Lung microvascular endothelial cell (primary cell): ENCODE measurements at places on chromosomes 13 and 19. TPM values are rescaled to one million over a fixed set of nuclear protein-coding genes. Genes with fewer than 3 reads are reported as not detected.

GRCh38 chr13:76523740-76524340 is 362.4 kb downstream of the KCTD12 start:
- DNase-seq, result no peak

GRCh38 chr19:39341129-39341718 is 997 bp upstream of the SAMD4B start:
- DNase-seq, result no peak

GRCh38 chr13:40316301-40316700 is 350.1 kb downstream of the FOXO1 start:
- no peak for DNase-seq

- peak; percentile 28 for DNase-seq
These were observed 1968.9 kb downstream of the PCDH9 start for GRCh38 chr13:65260946-65261891.

GRCh38 chr13:98506322-98506721 is 70.6 kb downstream of the STK24 start:
- no peak for DNase-seq

DNA sequence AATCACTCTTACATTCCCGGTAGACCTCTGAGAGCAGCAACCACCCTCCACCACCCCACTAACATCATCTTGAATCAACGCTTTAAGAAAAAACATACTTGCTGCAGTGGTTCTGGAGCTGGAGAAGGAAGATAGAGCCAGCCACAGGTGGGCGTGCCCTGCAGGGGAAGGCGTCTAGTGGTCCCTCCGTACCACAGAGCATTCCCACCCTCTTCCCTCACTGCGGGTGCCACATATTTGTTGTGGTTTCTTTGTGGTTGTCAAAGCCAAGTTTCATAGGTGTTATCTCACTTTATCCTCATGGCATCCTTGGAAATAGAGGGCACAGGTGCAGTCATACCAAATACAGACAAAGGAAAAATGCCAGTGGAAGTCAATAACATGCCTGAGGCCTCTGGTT is 22.2 kb downstream of the COL4A2 start:
- DNase-seq, result no peak

GRCh38 chr13:33775339-33776108 is 42.4 kb upstream of the RFC3 start:
- DNase-seq, result no peak

- DNase-seq, result no peak
These were observed 14.6 kb downstream of the ACER1 start for GRCh38 chr19:6318772-6319171.

DNA sequence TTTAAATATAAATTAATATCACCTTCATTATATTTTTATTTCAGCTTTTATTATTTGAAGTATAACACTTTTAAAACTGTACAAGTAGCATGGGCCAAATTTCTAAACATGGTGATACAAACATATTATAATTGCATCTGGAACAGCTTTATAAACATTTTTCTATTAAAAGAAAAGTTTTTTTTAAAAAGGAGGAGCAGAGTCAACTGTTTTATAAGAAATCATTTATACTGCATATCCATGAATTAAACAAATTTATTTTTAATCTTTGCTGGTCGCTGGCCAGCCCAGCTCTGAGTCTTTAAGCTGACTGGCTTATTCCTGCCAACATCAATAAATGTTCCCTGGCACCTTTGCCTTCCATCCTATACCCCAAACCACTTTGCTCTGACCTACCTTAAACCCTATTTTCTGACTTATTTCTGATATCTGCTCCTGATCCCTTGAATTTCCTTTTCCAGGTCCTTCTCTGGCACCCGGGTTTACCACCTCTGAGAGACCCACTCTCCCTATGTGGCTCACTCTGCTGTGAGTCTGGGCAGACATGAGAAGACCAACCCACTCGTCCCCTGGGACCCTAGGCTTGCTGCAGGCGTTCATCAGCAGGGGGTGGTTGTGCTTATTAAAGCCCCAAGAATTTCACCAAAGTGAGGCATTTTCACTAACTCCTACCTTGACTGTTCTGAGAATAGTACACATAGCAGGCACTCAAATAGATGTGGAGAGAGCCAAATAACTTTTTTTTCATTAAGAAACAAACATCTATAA is 220.3 kb downstream of the KLF12 start:
- no peak for DNase-seq

GRCh38 chr13:75334634-75335447 is 147.1 kb downstream of the TBC1D4 start:
- DNase-seq, result no peak

DNA sequence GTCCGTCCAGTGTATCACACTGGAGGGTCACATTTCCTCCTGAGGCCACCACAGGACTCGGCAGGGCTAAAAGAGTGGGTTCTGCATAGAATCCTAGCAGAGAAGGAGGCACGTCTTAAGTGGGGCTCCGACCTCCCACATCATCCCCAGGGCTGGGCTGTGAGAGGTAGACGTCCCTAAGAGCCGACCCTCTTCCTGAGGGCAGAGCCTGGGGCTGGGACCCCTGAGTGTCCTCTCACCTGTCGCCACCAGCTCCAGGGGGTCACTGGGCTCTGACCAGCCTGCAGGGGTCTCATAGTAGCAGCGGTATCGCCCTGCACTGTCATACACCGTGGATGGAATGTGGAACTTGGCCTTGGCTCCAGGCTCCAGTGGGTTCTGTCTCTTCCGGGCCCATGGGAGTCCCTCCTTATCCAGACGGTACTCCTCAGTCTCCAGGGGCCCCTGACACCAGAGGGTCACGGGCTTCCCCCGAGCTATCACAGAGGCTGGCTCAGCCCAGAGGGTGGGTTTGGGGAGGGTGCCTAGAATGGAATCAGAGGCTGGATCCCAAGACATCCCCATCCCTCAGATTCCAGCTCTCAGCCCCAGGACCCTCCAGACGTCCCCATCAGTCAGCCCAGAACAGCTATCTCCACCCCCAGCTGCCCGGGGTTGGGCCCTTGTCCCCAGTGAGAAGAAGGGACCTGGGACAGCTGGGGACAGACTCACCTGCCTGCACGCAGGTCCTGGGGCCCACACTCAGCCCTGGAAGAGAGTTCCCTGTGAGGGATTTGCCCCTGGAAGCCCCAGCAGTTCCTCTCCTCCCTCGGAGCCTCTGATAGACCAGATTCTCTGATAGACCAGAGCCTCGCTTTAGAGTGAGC is 590 bp downstream of the LILRB5 start:
- DNase-seq, result no peak

DNA sequence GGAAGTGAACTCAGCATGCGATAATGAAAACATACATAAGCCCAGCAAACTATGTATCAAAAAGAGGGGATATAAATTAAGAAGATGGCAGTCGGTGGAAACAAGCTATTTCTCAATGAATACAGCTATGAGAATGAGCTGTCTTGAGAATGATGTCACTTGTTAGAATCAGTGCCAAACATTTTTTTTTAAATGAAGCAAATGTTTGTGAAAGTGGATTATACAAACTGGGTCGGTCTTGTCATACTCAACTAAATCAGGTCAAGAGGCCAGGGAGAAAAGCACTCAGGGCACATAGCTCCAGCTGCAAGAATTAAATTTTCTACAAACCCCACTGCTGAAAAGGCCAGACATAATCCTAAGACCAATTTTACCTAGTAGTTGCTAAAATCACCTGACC is 1048.4 kb downstream of the SLITRK1 start:
- DNase-seq, result no peak

GRCh38 chr19:52691215-52691610 is 43.6 kb downstream of the ZNF611 start:
- no peak for DNase-seq

DNA sequence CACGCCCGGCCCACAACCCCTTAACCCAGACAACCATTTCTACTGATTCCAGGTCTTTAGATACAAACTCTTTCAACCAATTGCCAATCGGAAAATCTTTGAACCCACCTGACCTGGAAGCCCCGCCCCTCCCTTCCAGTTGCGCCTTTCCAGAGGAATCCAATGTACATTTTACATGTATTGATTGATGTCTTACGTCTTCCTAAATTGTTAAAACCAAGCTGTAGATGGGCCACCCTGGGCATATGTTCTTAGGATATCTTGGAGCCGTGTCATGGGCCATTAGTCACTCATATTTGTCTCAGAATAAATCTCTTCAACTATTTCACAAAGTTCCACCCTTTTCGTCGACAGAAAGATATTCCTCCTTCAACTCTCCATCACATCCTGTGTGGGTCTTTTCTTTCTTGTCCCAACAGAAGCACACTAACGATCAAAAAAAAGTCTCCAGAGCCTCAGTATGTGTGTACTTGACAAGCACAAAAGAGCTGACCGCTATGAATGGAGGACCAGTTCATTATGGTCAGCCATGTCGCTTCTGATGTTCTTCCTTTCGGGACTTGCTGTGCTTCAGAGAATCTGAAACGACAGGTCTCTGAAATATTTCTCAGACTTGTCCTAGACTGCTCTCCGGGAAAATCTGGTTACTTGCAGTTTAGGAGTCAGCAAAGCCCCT is 601 bp upstream of the ZNF749 start:
- DNase-seq, result no peak

- DNase-seq, result no peak
These were observed 85.9 kb downstream of the KDM4B start for GRCh38 chr19:5054551-5055456.

DNA sequence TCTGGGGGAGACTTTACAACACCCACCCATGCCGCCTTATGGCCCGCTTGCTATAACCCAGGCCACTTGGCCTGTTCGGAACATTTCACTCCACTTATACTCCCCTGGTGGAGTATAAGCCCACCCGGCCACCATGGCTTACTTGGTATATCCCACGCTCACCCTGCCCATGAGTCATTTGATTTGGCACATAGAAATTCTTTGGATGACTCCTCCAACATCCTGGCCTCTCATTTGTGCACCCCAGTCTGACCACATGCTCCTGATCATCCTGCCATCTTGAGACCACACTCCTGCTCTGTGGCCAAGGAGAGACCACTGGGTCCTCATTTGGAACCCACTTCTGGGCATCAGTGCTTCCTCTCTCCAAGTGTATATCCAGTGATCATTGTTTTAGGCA is 5.2 kb downstream of the SPACA6 start:
- no peak for DNase-seq

- no peak for DNase-seq
These were observed 58.3 kb downstream of the RAB20 start for GRCh38 chr13:110503037-110503901.

DNA sequence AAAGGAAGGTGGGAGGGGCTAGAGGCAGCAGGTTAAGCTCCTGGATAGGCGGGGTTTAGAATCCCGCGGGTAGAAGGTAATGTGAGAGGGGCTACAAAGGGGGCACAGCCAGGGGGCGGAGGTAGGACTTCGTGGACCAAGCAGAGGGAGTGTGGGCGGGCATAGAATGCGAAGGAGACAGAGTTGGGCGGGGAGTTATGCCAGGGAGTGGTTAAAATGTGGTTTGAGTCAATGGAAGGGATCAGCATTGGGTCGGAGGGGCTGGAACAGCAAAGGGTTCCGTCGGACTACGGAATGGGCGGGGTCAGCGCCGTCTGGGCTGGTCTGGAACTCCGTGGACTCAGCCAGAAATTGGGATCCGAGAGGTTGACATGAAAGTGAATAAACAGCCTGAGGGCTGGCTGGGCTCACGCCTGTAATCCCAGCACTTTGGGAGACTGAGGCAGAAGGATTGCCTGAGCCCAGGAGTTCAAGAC is 3.0 kb downstream of the LTBP4 start:
- DNase-seq, result no peak

DNA sequence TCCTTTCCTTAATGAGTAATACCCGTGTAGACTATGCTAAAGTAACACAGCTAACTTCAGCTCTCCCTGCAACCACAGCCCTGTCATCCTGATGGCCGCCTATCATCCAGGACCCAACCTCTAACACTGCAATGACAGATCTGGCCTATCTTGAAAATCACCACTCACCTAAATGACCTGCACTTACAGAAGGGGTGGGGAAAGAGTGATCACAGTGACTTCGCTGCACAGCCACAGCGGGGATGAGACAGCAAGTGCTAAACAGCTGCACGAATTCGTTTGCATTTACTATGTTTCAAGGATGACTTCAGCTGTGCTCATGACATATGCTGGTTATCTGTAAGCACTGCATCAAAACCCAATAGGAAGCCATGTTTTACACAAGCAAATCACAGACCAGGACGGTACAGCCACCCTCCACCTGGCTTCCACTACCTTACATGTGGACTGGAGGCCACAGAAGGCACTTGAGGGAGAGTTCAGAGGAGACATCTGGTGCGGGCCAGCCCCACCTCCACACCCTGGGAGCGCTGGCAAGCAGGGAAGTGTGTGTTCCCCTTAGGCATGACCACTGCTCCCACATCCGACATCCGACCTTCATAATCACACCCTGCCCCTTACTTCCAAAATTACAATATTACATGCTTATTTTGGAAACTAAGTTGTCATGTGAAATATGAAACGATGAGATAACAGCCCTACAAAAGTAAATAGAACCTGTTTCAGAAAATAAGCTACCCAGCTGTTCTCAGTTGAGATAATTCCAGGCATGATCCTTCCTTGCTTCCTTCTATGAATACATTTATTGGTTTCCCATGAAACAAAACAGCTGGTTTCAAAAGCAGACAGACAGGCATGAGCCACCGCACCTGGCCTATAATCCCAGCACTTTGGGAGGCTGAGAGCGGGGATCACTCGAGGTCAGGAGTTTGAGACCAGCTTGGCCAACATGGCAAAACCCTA is 95.7 kb downstream of the STK24 start:
- no peak for DNase-seq

DNA sequence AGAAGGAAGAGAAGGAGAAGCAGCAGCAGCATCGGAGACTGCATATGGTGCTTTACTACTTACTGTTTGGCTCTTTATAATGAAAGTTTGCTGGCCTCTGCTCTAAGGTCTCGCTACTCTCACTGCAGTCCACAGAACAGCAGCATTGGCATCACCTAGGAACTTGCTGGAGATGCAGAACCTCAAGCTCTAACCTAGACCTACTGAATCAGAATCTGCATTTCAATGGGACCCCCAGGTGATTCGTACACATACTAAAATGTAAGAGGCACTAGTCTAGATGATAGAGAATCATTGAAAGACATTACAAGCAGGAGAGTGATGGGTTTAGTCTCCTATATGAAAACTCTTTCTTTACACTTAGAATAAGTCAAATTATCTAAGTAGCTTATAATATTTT is 270.6 kb downstream of the KLF5 start:
- no peak for DNase-seq

SIGLEC8 gene
- not detected in 2 replicates for total RNA-seq

ZNF729 gene
- not detected in 2 replicates for total RNA-seq

GPC5 gene
- 0.79 and 1.1 TPM in 2 replicates for total RNA-seq

FAM83E gene
- 0.40 and 0.65 TPM in 2 replicates for total RNA-seq

CEACAM7 gene
- 0.44 and 0.60 TPM in 2 replicates for total RNA-seq

ERCC1 gene
- total RNA-seq, result 49.0 and 51.2 TPM in 2 replicates

PGLYRP1 gene
- total RNA-seq, result not detected in 2 replicates

MCF2L gene
- 3.5 and 10.9 TPM in 2 replicates for total RNA-seq

SOX1 gene
- not detected in 2 replicates for total RNA-seq
